IPS DF 19.7 (cell line): ENCODE measurements at places on chromosomes 2 and 18.

DNA sequence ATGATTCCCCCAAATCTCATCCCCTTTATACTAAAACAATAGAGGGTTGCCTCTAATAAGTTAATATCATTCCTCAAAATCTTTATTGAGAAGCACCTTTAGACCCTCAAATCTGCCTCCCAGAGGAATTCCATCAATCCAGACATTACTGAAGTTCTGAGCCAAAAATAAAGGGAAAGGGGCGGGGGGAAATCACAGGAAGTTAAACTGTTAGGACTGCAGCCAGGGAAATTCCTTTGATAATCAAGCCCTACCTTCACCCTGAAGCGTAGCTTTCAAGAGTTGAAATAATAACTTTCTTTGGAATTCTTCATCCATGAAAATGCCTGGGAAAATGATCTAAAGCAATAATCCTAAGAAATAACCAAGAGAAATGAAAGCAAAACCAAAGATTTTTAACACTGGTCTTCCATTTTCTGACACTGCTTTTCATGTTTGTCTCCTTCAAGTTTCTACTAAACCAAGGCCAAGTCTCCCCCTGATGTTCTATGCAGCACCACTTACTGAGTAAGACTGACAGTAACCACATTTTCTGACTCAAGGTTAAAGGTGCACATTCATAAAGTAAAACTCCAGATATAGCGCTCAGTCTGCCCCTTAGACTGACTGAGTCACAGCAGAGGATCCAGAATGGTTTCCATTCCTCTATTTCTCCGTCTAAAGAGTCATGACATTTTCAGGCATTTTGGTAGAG lies 78.2 kb downstream of the TCF4 start:
- no peak for DNase-seq

DNA sequence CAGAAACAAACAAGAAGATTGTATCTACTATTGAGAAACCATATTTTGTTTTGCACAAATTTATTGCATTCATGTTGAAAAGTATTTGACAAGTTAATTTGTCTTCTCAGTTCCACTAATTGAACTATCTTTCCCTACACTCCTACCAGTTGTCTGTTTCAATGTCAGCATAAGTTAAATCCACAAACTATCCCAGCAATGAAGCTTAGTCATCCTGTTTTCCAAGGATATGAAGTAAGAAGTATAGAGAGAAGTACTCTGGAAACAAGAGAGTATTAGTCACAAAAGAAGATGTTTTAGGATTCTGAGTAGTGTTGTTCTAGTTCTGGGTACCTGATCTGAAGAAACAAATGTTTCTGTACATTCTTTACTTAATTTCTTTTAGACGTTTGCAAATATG lies 261.6 kb upstream of the ZNF804A start:
- DNase-seq: no peak

DNA sequence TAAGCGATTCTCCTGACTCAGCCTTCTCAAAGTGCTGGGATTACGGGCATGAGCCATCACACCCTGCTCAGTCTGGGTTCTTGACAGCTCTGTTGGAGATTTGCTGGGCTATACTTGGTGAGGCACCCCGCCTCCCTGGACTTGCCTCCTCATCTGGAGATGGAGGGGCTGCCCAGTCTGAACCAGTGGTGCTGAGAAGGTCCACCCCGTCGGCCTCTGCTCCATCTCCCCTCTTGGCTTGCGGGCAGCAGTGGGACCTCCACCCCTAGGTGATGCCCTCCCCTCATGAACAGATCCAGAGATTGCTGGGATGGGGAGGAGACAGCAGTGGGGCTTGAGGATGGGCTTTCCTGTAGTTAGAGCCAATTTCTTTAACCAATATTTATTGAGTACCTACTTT lies 120.9 kb downstream of the CLIP4 start:
- no peak for DNase-seq

GRCh38 chr2:192687015-192687414 lies 492.3 kb upstream of the TMEFF2 start:
- no peak for DNase-seq

DNA sequence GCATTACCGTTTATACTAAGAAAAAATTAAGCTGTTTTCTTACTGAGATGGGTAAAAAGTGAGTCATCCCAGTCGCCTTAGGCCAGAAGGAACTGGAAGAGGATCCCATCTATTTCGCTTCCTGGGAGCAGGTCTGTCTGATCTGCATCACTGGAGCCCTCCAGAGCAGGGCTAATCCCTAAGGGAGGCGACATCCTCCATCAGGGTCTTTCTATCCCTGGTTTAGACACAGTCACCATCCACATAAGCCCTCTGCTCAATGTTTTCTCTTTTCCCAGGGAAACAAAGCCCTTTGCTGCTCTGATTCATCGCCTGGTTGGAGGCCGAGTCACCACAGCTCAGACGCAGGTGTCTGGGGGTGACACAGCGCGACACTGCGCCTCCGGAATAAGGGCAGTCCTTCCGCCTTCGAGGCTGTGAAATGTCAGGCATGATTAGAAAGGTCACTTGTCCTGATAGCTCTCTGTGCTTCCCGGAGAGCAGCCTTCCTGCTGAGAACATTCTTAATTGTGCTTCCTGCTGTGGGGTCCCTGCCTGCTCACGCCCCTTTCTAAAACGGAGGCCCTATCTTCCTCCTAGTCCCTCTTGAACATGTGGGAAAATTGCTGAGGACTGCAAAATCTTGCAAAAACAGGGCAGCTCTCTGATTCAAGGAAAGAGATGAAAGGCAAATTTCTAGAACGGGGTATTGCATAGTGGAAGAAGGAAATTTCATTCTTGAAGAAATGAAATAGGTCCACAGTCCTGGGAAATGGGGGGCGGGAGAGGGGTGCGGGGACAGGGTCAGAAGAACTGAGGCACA lies 56.3 kb downstream of the MARCHF4 start:
- DNase-seq: no peak

GRCh38 chr18:48342581-48342980 lies 66.6 kb downstream of the ZBTB7C start:
- DNase-seq: no peak

DNA sequence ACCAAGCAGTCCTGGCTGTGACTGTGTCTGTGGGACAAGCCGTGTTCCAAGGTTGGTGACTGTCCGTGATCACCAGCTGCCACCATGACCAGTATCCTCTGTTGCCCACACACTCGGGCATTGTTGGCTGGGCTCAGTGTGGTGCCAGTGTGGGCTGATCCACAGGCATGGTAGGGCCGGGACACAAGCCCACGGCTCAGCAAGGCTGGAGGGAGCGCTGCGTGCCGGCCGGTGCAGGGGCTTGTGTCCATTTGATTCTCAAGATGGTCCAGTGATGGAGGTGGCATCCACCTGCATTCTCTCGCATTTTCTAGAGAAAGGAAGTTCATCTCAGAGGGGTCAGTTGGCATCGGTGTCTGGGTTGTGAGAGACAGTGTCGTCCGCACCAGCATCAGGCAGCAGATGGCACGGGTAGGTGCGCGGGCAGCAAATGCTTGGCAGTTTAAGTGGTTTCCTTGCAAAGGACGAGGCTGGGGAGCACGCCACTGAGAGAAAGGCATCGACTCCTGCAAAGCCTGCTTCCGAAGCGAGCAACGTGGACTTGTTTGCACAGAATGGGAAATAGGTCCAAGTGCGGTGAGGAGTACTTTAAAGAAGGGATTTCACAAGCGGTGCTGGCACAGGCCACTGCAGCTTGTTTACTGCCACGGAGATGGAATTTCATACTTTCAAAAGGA lies 20.9 kb downstream of the TWIST2 start:
- no peak for DNase-seq

DNA sequence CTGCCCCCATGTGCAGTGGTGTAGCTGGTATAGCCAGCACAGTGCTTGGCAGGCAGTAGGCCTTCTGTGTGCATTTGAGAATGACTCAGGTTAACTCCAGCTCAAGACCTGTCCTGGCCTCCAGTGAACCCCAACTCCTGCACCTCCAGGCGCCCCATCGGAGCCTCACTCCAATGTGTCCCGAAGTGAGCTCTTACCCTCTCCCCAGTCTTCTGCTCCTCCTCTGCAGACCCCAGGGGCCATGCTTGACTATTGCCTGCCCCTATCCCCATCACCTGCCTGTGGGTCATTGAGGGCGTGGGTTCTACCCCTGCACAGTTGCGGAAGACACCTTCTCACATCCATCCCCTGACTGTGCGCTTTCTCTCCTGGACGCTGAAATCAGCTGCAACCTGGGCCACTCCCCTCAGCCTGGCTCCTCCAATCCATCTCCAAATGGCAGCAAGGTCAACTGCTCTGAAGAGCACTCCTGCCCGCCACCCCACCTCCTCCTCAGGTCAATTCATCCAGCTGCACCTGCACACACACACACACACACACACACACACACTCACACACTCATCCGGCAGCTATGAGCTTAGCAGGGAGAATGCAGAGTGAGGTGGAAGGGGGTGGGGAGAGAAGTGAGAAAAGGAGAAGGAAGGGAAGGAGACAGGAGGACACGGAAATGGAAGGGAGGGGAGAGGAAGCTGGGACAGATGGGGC lies 130.3 kb upstream of the GLI2 start:
- DNase-seq: no peak

DNA sequence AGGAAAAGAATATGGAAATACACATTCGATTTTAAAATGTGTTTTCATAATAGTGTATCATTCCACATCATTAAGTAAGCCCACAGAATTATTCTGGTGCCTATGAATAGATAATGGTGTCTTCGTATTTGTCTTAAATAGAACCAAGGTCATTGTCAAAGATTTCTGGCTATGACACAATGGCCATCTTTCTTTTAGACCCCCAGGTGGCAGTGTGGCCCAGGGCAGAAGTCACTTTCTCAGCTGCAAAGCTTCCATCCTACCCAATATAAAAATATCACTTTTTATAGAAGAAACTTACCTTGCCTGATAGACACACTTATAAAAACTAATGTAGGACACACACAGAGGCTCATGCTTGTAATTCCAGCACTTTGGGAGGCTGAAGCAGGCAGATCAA lies 57.5 kb downstream of the ZRANB3 start:
- DNase-seq: no peak

DNA sequence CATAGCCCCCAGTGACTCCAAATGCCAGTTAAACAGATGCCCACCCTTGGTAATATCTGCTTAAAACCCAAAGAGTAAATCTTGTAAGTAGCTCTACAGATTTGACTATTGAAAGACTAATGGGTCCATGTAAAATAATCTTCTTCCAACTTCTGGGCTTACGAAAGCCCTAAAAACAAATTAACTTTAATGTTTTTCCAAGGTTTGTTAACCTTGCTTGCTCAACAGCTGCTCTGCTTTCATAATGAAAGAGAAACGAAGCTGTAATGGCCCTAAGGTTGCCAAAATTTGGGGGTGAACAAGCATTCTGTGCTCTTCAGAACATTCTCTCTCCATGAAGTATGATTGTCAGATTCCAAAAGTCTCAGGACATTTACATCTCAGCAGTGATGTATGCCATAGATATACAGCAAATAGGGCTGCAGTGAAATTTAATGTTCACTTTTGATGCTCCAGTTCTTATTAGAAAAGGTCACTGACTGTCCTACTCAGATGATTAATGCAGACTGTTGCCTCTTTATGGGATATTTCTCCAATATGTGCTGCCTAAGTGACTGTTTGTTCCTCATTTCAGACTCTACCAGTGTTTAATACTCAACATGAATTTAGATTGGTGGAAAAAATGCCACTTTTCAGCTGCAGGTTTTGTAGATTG lies 436.3 kb upstream of the CHST9 start:
- no peak for DNase-seq

DNA sequence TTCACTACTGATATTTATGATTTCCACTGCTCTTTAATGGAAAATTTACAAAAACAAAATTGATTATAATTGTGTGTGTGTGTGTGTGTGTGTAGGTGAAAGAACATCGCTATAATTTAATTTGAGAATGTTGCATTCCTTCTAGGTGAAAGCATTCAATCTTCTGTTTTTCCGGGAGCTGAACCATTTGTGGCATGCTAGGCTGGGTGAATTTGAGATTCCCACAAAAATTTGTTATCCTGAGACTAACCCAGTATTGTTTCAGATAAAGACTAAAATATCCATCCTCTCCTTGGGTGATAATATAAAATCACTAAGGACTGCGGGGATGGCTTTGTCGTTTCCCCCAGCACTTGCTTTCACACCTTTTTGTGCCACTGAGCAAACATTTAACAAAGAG lies 911.2 kb upstream of the PIK3C3 start:
- DNase-seq: no peak

- DNase-seq: no peak
Observed at GRCh38 chr2:120448961-120449810, 103.2 kb downstream of the INHBB start.

- no peak for DNase-seq
Observed at GRCh38 chr2:44599130-44599529, 237.4 kb downstream of the CAMKMT start.

GRCh38 chr2:5849562-5849961 lies 157.4 kb downstream of the SOX11 start:
- DNase-seq: no peak

DNA sequence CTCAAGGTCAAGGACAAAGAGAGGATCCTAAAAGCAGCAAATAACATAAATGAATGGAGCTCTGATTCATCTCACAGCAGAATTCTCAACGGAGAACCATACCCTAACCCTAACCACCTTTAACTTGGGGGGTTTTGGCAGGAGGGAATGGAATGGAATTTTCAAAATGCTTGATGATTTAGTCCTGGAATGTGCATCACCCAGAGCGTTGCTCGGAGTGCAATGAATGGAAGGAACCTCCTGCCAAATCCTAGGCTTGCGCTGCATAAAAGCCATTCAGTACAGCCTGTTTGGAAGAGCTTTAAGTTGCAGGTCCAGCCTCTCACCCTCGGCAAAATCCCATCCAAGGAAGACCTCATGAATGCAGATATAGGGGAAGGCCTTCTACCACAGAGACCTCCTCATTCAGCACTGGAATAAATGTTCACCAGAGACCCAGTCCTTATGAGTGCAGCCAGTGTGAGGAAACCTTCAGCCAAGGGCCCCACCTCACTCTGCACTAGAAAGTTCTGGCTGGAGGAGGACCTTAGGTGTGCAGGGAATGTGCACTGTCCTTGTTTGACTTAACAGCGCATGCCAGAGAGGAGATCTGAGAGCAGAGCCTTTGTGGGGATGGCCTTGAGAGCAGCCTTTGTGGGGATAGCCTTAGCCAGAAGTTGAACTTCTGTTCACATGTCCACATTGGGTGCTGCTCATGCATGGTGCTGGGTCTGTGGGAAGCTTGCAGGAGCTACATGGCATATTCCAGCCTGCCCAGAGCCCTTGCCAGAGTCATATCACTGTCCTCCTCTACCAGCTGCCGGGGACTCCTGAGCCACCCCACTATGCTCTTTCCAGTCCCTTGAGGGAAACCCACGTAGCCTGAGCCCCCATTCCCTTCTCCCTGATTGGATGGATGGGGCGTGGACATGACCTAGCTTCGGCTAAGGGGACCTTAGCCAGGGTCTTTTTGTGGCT lies 30.5 kb downstream of the ASB1 start:
- DNase-seq: no peak

DNA sequence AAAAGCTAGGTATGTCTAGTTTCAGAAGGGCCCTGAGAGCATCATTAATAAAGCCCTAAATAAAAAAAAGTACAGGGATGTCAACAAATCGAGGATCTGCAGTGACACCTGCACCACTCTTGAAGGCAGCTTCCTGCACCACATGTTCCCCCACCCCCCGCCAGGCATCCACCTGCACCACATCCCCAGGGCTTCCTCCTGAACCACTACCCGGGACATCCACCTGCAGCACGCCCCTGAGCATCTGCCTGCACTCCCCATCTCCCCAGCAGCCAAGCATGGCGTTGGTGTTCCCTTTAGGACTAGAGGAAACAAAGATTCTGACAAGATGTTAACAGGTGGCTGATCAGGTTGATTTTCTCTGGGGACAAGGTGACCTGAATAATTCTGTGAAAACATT lies 55.2 kb downstream of the DLGAP1 start:
- DNase-seq: no peak
